Activated CD4-positive, CD25-positive, alpha-beta regulatory T cell (primary cell): ENCODE measurements at places on chromosomes 4 and X.

GRCh38 chrX:133185938-133186337, 32.2 kb downstream of the TFDP3 start:
- DNase-seq = no peak

DNA sequence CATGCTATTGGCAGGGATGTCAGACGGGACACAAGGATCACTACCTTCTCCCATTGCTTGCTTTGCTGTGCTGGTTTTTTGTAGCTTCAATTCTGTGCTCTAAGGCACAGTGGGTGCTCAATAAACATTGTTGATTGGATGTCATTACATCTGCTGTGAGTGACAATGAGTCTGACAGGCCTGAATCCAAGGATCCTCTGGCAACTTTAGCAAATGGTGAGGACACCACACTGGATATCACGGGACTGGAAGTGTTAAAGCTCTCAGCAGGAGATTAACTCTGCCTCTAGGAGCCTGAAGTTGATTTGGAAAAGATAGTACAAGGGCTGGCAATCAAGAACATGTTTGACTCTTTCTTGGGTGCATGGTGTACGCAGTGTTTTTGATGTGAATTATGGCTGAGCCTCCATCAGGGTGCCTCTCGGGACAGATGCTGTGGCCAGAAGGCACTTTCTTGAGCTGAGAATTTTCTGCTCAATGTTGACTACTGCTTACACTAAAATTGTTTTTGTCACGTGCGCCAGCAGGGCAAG, 217.9 kb downstream of the ARAP2 start:
- DNase-seq = no peak

GRCh38 chr4:183429489-183429888, 14.9 kb upstream of the CDKN2AIP start:
- DNase-seq = no peak

DNA sequence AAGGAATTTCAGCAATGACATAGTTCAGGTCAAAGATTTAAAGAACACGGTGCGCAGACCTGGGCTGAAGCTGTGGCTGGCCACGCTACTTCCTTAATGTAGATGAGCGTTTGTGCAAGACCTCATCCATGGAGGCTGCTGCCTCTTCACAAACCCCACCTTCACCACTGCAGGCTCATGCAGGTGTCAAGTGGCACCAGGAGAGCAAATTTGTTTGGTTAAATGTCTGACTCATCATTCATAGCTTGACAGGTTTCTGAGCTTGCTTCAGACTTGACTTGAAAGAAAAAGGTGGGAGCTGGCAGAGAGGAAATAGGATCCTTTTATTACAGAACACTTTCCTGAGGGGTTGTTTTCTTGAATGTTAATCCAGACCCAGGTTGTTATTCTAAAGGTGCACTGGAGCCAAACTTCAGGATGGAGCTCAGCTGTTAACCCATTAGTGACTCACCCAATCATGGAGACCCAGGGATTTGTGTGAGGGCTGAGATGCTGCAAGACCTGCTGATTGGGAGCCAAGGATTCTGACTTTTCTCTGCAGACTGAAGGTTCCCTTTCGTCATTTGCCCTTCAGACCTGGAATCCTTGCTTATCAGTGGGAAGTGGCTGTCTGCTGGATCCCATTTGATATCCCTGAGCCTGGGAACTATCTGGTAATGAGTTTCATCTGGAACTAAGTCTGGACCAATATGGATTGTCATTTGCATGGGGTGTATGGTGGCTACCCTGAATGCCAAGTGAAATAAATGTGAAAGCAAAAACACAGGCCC, 315.3 kb downstream of the PTTG2 start:
- DNase-seq = no peak

DNA sequence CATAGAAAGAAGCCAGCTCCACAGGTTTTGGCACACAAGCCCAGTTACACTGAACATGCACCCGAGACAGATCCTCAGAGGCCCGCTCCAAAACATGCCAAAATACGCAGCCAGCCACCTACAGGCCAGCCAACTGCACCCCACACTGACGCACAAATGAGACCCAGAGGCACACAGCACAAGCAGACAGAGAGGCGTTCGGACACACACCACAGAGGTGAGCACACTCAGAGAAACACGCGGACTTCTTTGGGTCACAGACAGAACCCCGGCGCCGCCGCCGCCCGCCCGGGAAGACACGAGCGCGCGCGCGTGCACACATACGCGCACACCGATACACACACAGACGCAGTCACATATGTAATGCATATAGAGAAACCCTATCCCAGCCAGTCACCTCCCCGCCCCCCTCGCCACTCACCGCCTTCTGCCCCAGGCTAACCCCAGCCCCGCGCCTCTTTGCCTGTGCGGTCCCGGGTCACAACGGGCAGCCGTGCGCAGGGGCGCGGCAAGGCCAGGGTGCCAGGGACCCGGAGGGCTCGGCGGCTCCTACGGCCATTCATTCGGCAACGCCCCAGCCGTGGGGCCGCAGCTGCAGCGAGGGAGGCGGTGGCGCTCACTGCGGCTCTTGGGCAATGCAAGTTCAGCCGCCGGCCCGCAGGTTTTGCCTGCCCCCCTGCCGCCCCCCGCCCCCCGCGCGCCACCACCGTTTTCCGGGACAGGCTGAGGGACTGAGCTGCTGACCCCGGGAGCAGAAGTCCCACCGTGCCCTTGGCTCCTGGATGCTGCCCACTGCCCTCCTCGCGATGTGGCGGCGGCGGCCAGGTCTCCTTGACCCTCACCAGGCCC, 553 bp downstream of the SEPTIN6 start:
- DNase-seq = peak; percentile 39

DNA sequence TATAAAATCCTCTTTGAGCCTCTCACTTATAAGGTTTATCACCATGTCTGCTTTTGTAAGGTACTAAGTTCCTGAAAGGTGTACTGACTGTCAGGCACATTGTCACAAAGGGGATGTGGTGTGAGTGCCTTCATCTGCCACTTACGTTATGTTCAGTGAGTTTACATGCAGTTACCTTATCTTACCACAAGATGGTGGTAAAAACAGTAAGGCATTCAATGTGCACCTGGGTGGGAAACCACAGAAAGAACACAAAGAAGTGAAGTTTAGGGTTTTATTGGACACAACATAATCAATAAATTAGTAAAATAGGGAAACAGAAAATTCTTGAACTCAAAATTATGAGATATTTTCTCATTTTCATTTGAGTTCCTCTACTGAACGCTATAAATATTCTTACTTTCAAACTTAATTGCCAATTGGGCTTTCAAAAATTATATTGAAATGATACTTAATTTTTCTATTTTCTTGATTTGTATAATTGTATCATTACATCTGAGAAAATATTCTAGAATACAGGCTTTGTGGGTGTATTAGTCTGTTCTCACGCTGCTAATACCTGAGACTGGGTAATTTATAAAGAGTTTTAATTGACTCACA, 650.8 kb downstream of the PCDH7 start:
- no peak for DNase-seq

DNA sequence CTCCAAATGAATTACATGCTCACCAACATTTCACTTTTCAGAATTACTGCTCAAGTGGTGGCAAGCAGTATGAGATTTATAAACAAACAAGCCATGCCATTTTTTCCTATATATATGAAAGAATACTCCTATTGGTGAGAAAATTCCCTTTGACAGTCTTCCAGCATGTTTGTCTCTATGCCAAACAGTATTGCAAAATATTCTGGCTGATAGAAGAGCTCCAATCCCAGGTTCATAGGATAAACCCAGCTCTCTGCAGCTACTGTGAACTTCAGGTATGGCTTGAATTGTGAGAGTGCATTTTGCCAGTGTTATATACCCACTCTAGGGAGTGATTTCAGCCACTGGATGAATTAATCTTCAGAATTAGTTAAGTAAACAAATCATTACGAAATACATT, 108.8 kb downstream of the MAGEC2 start:
- no peak for DNase-seq

DNA sequence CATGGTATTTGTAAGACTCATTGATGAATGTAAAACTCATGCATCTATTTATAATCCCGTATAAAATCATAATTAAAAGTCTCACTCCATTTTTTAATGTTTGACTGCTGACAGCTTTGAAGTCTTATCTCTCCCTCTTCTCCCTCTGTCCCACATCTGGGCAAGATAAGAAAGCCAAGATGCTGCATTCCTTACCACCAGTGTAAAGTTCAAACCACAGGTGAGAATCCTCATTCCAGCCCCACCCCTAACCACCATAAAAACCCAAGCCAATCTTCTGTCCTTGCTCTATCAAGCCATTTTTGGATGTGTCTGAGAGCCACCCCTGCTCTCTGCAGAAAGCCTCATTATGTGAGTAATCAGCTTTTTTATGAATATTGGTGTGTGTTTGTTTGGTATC, 59.3 kb upstream of the MAGED1 start:
- DNase-seq = no peak

- DNase-seq = no peak
These were observed 114.8 kb downstream of the STOX2 start for GRCh38 chr4:184019667-184020623.

- DNase-seq = no peak
These were observed 143.9 kb downstream of the PTCHD1 start for GRCh38 chrX:23478561-23478960.

GRCh38 chrX:31209005-31209628, 137.3 kb upstream of the FTHL17 start:
- DNase-seq = no peak

DNA sequence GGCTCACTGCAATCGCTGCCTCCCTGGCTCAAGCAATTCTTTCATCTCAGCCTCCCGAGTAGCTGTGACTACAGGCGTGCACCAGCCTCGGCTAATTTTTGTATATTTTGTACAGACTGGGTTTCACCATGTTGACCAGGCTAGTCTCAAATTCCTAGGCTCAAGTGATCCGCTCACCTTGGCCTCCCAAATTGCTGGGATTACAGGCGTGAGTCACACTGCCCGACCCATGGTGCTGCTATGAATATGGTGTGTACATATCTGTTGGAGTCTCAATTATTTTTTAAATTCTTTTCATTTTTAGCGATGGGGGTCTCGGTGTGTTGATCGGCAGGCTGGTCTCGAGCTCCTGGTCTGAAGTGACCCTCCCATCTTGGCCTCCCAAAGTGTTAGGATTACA, 78.0 kb upstream of the PRKX start:
- DNase-seq = no peak

GRCh38 chr4:117971403-117971802, 62.9 kb upstream of the NDST3 start:
- DNase-seq = no peak

DNA sequence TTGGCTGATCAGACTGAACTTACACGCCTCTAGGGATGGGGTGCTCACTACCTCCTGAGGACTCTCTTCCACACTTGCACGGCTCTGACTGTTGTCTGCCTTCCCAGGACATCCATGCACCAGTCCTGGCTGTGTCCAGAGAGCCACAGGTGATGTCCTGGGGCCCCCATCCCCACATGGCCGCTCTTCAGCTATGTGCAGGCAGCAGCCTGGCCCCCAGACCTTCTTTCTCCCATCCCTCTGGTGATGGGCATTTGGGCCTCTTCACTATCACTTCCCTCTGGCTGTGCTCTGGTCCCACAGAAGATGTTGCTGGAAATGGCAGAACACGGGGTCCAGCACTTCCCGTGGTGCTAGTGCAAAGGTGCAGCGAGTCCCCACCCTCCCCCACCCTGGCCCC, 40.9 kb upstream of the HMX1 start:
- no peak for DNase-seq

GRCh38 chrX:56787734-56788152, 58.7 kb downstream of the NBDY start:
- DNase-seq = no peak

DNA sequence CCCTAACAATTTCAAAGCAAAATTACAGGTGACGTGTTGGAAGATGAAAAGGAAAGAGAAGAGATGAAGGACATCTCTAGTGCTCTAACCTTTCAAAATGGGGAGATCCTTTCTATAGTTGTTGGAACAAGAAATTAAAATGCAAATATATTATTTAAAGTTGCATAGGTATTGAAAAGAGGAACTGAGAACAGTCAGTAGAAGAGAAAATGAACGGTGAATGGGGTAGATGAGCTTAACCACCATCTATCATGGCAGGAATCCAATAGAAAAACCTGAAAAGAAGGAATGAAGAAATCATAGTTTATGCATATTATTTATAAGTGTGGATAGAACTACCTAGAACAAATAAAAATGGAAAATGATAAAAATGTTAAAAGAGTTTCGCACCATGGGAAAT, 42.0 kb downstream of the ANXA5 start:
- DNase-seq = no peak

DNA sequence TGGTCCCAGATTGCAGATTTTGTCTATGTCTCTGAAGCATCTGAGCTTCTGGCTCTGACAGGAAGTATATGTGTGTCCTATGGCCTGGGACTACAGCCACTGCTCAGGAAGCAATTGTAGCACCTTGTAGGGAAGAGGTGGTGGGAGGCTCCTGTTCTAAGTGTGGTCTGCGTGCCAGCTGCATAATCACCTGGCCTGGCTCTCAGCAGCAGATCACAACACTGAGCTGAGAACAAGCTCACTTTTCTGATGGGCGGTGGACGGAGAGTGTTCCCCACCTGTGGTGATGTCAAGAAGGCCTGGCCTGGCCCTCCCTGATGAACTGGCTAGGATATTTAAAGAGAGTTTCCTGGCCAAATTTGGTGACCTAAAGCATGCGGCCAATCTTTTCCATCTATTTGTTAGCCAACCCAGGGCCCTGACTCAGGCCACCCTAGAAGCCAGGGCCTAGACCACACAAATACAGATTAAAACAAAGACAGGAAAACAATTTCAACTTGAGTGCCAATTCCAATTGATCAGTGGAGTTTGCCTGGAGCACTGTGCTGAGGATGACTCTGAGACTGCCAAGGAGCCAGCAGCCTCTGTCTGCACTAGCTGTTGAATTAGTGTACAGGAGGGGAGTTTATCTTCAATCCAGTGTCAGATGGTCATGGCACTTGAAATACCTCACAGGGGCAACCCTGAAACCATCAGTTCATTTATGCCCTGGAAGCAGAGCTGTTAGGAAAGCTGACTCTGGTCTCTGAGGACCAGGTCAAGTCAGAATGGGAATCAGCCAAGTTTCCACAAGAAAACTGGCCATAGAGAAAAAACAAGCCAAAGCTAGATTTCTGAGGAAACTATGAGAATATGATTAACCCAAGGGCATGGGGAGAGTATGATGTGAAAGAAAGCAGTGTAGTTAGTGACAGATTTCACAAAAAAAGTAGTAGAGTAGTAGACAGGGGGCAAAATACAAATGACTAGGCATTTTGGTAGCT, 47.4 kb downstream of the PRDM5 start:
- DNase-seq = no peak

- no peak for DNase-seq
These were observed 105.2 kb downstream of the RBM47 start for GRCh38 chr4:40524366-40525041.

DNA sequence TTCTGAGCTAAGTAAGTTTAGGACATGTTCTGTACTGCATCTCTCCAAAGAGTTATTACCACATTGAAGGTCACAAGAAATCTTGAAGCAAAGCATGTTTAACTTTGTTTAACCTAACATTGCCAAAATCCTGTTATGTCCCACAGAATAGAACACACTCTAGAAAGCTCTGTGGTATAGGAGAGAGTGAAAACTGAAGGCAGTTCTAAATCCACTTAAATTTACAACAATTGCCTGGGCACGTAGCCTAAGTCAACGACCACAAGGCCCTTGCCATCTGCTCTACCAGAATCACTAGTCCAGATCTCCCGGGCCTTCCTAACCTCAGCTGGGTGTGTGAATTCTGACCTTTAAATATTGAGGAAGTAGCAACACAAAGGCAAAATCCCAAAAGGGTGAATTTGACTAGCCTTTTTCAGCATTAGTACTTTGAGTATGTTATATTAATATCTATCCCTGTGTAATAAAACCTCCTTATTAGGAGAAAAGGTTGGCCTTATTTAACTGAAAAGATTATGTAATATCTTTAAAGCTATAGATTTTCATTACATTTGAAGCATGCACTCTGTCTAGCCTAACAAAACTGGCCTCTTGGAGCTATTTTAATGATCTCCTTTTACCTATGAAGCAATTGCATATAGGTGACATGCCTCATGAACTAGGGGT, 4.5 kb upstream of the MAML3 start:
- no peak for DNase-seq
